NCI-H1417 treated with DMSO at 0.1 percent for 48 hours (cell line): ENCODE measurements at places on chromosomes 1 and 21.

GRCh38 chr1:104761961-104762570, 1012.4 kb downstream of the AMY1C start:
- no peak for DNase-seq

DNA sequence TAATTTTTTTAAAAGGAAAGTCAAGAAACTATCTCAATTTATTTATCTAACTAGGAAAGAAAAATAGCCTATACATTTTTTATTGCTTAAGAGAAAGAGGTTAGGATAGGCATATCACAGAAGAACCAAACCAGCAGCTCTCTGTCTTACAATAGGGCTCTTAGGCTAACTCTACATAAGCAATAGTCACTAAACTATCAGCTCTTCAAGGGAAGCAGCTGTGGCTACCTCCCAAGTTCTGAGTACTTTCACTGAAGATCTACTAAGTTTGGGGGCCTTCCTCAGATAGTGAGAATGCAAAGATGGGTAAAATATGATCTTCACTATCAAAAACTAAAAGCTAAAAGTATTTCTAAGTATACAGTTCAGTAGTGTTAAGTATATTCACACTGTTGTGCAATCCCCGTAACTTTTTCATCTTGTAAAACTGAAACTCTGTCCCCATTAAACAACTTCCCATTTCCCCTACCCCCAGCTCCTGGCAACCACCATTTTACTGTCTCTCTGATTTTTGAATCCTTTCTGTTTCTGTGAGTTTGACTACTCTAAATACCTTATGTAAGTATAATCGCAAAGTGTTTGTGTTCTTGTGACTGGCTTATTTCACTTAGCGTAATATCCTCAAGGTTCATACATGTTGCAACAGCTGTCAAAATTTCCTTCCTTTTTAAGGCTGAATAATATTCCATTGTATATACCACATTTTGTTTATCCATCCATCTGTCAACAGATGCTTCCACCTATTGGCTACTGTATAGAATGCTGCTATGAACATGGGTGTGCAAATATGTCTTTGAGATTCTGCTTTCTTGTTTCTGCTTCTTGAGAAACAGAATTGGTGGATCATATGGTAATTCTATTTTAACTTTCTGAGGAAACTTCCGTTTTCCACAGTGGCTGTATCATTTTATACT, 73.3 kb downstream of the ACBD6 start:
- no peak for DNase-seq

GRCh38 chr1:234562334-234562733, 47.6 kb downstream of the IRF2BP2 start:
- DNase-seq, result no peak

GRCh38 chr1:178927003-178927402, 56.1 kb upstream of the ANGPTL1 start:
- DNase-seq, result no peak

GRCh38 chr1:170017478-170017877, 57.0 kb downstream of the KIFAP3 start:
- DNase-seq, result no peak

GRCh38 chr1:228542981-228543380, 55.8 kb downstream of the RNF187 start:
- DNase-seq, result no peak

- DNase-seq, result no peak
These were observed 52.1 kb downstream of the SLC35D1 start for GRCh38 chr1:67001682-67002425.

DNA sequence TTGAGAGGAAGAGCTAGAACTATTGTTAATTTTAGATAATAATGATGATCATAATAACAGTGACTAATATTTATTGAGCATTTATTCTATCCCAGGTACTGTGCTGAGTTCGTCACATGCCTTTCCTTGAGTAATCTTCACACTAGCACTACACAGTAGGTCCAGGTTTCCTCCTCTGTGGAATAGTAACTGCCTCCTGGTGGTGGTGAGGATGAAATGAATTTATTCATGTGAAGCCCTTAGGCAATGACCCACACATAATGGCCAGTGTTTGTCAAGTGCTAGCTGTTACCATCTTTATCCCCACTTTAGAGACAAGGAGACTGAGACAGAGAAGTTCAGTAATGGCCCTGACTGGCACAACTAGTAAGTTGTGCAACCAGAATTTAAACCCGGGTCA, 5.9 kb downstream of the NIPAL3 start:
- no peak for DNase-seq

DNA sequence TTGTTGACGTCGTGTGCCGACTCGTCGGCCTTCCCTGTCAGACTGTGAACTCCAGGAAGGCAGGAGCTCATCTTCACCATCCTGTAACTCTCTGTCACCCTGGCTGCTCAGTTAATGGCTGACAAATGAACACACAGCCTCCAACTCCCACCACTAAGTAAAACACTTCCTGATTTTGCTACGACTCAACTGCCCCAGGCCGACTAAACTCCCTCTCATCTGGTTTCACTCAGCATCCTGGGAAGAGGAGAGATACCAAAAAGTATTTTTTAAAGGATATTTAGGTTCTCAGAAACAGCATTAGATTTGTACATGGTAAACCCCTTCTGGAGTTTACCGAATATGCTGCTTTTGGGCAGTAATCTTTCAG, 18.2 kb upstream of the LHX4 start:
- no peak for DNase-seq

DNA sequence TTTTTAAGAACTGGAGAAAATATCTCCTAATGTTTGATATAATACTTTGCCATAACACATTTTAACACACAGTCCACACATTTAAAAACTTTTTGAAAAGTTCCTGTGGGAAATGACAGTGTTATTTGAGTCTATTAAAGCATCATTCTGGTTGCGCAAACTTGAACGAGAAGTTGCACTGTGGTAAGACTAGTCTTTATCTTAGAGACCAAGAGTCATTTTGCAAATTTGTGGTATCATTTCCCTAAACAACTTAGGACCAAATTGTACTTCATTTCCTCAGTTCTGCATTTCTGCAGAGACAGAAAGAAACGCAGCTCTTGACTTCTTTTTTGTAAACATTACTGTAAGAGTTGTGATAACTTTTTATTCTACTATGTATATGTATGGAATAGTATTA, at the start of gene RGS18:
Gene RGS18, plus strand, starts transcription at position 282 of the 400 bp plus-strand sequence. CDS start 176 bp downstream, outside the sequence.
- no peak for DNase-seq

- no peak for DNase-seq
These were observed 143.1 kb downstream of the TPR start for GRCh38 chr1:186231861-186232436.

GRCh38 chr1:117208580-117208979, 2.1 kb downstream of the VTCN1 start:
- DNase-seq, result no peak

DNA sequence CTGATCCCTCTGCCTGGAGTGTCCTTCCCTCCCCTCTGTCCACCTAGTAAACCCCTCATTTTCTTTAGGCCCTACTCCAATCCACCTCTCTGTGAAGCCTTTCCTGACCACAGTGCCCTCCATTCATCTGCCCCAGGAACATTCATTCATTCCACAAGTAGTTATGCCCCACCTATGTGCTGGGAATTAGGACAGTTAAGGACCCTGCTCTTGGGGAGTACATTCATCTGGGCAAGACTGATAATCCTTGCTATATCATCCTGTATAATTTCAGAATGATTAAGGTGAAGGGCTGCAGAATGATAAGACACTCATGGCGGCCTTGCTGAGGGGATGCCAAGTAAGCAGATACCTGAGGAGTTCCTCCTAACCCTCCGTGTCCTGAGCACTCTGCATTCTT, 10.3 kb upstream of the FAM20B start:
- DNase-seq, result no peak

DNA sequence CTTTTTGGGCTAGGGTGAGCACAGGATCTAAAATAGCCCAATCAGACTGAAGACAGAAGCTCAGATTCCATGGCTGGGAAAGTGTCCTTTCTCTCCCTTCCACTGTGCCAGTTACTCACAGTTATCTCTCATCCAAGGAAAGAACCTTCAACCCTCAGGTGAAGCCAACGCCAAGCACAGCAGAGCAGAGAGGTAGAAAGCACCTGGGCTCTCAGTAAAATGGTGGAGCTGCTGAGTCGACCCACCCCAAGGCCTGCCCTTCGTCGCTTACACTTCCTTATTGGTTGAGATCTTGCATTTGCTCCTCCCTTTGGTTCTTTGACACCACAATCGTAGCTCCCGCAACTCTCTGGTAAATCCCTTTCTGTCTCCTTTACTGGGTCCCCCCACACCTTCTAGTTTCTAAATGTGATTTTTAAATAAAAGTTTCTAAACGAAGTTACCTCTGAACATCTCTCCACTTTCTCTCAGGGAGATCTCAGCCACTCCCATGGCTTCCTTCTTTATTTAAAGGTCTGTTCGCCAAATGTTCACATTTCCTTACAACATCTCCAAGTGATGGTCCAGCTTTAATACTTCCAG, 27.5 kb upstream of the SLC30A1 start:
- DNase-seq, result no peak

DNA sequence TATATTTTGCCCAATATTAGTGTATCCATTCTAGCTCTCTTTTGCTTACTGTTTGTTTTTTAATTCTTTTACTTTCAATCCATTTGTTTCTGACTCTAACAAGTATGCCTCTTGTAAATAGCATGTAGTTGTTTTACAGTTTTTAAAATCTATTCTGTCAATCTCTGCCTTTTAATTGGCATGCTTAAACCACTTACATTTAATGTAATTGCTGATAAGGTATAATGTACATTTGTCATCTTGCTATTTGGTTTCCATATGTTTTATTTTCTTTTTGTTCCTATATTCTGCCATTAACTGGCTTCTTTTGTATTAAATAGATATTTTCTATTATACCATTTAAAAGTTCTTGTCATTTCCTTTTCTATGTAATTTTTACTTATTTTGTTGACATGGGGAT, 16.2 kb upstream of the MAB21L3 start:
- no peak for DNase-seq

GRCh38 chr1:159170639-159171038, 776 bp upstream of the CADM3 start:
- no peak for DNase-seq

GRCh38 chr21:33897739-33898138, 17.9 kb downstream of the ATP5PO start:
- no peak for DNase-seq

DNA sequence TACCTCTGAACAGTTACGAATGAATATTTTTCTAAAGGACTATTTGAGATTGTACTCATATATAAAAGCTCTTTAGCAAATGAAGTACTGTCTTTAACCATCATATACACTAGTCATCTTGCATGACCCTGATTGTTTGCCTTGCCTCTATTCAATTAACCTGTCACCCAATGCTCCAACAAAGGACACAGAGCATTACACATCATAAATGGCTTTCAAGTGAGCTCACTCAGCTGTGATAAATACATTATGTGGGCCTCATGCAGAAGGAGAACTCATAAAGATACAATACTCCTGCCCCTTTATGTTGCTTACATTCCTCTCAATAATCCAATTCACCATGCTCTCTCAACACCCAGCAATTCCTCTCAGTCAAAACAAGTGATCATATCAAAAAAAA, 993.0 kb upstream of the PRMT6 start:
- peak; percentile 82 for DNase-seq

DNA sequence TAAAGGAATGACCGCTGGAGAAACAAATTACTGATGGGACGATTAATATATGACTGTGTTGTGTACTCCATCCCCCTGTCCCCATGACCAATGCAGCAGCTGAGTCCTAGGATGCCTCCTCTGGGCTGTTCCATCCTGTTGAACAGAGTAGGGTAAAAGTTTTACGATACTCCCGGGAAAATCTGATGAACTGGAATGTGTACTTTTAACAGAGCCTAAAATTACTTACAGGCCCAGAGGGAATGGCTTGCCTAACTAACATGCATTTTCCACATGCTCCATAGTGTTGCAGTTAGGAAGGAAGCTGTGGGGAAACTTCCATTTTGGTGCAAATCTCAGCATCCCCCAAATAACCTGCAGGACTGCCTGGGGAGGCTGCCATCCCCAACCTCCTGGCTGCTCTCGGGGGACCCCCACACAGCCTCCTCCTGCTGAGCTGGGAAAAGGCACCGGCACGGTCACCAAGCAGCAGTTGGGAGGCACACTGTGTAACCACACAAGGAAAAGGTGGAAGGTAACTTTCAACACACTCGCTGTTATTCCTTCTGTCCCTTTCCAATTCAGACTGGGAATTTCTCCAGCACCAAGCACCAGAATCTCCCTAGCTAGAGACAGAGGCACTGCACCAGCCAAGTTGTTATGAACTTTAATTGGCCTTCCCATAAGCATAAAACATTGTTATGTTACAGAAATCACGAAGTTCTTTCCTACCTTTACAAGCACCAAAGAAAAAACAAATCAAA, 97.2 kb downstream of the BCAR3 start:
- no peak for DNase-seq

GRCh38 chr1:200856716-200857357, 15.9 kb upstream of the GPR25 start:
- DNase-seq, result no peak

GRCh38 chr21:44437696-44438431, 17.4 kb upstream of the LRRC3 start:
- DNase-seq, result no peak

DNA sequence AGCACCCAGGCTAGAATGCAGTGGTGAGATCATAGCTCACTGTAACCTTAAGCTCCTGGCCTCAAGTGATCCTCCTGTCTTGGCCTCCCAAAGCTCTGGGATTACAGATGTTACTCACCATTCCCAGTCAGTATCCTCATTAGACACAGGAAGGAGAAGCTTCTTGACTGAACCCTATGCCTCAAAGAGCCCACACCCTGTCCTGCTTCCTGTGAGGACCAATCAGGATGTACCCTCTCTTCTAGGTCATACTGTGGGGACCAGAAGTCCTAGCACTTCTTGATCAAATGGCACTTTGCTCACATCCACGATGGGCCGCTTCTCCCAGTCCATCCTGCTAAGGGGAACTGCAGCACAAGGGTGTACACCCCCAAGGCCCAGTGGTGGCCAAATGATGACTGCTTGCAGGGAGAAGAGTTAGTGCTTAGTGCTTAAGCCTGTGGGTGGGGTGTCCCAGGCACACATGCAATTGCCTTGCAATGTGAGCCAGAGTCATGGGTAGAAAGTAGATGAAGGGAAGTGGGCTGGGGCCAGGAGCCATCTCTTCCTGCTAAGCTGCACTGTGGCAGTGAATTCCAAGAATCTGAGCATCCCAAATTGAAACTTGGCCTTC, 9.8 kb downstream of the CD34 start:
- DNase-seq, result no peak

GRCh38 chr1:115922801-115923200, 53.5 kb upstream of the SLC22A15 start:
- DNase-seq, result no peak

DNA sequence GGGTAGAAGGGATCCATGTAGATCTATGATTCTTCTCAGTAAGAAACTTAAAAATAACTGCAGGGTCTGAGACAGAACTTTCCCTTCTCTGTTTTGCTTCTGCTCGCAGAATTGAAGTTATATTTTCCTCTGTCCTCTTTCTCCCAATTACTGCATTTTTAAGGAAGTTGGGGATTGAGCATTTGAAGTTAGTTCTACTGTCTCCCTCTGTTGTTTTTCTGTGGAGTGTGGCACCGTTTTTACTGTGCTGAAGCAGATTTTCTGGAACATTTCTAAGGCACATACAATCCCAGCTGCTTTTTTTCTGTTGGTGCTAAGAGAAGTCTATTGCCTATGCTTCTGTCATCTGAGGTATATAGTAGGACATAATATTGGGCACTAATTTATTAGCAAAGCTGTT, 43.3 kb downstream of the RASAL2 start:
- DNase-seq, result no peak
